CD4-positive, CD25-positive, alpha-beta regulatory T cell (primary cell): ENCODE measurements at places on chromosomes 3 and 15. TPM values are rescaled to one million over a fixed set of nuclear protein-coding genes. Genes with fewer than 3 reads are reported as not detected.

The SYNPR gene
- not detected for total RNA-seq

The DENND6A gene
- total RNA-seq = 43.6 TPM

GRCh38 chr3:157094751-157095480 lies 65.0 kb downstream of the CCNL1 start:
- no peak for DNase-seq

The TOPAZ1 gene
- total RNA-seq = not detected

GRCh38 chr3:59658274-59658673 lies 608.4 kb upstream of the CFAP20DC start:
- no peak for DNase-seq

The STAC gene
- 0.62 TPM for total RNA-seq

GRCh38 chr15:64089543-64090280 lies 3.9 kb downstream of the CIAO2A start:
- no peak for DNase-seq

DNA sequence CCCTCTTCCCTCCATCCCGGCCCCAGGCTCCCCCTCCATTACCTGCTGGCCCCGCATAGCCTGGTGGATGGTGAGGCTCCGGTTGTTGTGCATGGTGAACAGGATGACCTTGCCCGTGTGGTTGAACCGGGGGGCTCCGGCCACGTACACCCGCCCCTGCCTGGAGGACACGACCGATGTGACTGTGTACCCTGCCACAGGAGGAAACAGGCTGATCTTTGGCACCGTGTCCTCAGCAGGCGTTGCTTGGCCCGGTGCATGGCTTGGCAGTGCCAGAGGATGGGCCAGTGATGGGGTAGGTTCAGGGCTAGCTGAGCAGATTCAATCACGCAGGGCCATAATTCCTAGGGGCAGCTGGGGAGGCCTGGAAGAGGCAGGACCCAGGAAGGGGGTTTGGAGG lies 58.1 kb downstream of the FEM1B start:
- DNase-seq = no peak

- no peak for DNase-seq
These were observed 48.6 kb downstream of the RAP2B start for GRCh38 chr3:153210660-153211059.

- DNase-seq = no peak
These were observed 16.4 kb downstream of the CCR1 start for GRCh38 chr3:46191730-46192129.

The USP13 gene
- 6.4 TPM for total RNA-seq

GRCh38 chr3:26634601-26635000 lies 12.0 kb downstream of the LRRC3B start:
- no peak for DNase-seq

- DNase-seq = no peak
These were observed 666.7 kb upstream of the NAALADL2 start for GRCh38 chr3:174192471-174192870.

The ARHGEF26 gene
- total RNA-seq = not detected

DNA sequence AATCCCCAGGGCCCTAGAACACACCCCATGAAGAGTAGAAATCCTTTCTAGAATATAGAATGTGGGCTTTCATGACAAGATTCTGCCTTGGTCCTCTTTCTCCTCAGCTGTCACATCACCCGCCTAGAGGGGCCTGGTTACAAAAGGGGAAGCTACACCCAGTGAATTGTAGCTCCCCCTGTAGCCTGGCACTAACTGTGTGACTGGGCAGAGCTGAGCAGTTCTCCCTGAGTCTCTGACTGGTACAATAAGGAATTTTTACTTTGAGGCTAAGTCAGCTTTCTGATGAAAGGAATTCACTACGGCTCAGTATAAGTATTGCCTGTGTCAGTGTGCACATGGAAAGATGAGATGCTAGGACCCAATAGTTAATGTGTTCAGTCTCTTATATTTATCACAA lies 28.7 kb upstream of the ZNF148 start:
- no peak for DNase-seq

DNA sequence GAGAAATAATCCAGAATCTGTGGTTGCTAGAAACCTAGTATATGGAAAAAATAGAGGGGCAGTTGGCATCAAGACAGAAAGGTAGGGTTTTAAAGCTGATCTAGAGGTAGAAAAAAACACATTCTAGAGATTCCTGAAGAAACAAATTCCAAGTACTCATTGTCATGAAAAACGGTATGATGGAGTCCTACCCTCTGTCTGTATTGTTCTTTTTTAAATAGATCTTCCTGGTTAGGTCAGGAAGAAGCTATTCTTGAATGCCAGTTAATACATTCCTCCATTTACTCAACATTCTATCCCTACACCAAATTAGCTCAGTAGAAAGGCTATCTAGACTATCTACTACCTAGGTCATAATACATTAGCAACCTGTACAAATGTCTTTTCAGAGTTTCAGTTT lies 364.7 kb downstream of the FHIT start:
- no peak for DNase-seq

DNA sequence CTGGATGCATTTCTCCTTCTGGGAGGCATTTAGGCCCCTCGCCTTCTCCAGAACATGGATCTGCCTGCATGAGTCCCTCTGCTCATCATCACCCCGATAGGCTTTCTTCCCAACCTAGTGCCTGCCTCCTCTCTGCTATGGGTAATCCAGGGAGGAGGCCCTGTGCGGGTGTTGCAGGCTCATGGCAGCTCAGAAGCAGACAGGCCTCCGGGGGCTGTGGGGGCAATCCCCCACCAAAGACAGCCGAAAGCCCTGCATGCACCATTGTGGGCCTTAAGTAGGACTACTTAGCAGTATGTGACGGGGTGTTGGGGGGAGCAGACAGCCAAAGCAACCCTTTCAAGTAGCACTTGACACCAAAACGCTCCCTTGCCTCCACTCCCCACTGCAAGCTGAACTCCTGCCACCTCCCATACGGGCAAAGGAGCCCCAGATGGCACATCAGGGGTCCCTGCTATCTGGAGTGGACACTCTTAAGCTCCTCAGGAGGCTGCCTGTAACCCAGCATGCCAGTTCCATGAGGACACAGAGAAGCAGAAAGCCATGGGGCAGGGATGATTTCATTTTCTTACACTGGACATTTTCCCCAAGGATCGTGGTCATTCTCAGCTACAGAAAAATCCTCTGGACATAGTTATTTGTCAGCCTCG lies 98.8 kb upstream of the HACD2 start:
- DNase-seq = no peak

DNA sequence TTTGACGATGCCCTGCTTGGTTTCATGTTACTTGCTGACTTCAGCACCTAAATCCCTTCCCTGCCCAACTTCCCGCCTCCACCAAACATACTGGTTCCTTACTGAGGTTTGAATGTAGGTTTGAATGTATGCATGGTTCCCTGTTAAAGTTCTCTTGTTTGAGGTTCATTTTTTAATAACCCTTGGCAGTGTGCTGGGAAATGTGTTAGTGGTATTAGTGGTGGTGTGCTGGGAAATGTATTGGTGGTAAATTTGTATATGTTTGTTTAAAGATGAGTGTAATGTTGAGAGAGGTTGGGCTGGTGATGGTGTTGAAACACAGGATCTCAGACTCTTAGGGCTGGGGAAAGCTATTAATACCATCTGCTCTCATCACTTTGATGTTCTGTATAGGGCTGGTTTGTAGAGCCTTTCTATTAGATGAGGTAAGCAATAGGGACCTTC lies 392.7 kb downstream of the PTPRG start:
- DNase-seq = no peak

DNA sequence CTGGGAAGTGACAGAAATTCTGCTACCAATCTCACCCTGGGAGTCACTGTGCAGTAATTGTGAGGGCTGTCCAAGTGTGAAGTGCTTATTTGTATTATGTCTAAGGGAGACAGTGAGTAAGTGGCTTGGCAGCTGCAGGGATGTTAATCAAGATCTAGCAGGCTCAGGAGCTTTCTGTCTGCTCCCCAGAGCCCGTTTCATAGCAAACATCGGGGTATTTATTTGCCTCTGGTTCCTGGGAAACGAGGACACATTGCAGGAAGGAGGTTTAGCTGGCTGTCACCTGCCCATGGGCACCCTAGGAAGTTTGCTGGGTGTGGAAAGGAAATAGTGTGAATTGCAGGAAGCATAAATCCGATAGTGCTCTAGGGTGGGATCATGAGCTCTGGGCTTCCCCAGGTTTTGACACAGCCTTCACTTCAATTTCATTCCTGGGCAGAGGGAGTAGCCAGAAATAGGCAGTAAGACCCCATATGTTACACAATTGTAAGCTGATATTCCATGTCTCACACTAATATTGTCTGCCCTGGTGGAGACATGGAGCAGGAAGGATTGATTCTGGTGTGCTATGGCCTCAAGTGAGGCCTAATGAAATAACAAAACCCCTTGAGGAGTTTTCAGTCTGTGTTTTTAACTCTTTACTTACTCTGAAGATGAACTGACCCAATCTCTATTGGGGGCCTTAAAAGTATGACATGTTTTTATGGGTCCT lies 74.1 kb upstream of the MITF start:
- no peak for DNase-seq

The ZNF717 gene
- 3.0 TPM for total RNA-seq

DNA sequence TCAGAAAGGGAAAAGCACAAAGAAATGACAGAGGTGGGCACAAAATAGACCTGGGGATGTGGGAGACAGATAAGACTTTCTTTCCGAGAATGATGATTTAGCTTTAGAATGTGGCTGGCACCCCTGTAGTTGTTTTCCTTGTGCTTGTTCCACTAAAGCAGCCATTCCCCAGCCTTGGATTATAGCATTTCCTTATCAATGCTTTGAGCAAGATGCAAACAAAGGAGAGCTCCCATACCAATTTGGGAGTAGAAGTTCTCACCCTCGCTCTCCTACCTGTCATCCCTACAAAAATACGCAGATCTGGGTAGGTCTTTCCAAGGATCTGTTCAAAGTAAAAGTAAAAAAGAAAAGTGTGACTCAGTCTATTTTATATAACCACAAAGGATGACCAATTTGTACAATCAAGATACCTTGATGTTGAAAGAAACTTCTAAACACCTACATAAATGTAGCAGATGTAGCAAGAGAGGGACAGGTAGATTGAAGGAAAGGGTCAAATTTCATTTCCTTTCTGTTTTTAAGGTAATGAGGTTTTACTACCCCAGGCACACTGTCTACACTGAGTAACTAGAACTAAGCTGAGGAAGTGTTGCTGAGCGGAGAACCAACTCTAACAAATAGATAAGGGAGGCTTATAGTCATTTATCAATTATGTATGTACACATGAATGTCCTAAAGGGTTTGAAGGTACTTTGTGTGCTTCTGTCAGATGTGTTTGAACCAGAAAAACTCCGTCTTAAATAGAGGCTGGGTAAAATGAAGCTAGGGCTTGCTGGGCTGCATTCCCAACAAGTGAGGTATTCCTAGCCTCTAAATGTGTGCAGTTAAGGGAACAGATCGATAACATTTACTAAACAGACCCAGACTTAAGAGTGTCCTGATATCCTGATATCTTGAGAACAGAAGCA lies 91.1 kb upstream of the LRRN1 start:
- DNase-seq = no peak

- no peak for DNase-seq
These were observed 136.5 kb upstream of the AGBL1 start for GRCh38 chr15:85943151-85943550.

- DNase-seq = no peak
These were observed 2.0 kb upstream of the RNF111 start for GRCh38 chr15:58985443-58985842.

The SLCO3A1 gene
- 63.7 TPM for total RNA-seq

DNA sequence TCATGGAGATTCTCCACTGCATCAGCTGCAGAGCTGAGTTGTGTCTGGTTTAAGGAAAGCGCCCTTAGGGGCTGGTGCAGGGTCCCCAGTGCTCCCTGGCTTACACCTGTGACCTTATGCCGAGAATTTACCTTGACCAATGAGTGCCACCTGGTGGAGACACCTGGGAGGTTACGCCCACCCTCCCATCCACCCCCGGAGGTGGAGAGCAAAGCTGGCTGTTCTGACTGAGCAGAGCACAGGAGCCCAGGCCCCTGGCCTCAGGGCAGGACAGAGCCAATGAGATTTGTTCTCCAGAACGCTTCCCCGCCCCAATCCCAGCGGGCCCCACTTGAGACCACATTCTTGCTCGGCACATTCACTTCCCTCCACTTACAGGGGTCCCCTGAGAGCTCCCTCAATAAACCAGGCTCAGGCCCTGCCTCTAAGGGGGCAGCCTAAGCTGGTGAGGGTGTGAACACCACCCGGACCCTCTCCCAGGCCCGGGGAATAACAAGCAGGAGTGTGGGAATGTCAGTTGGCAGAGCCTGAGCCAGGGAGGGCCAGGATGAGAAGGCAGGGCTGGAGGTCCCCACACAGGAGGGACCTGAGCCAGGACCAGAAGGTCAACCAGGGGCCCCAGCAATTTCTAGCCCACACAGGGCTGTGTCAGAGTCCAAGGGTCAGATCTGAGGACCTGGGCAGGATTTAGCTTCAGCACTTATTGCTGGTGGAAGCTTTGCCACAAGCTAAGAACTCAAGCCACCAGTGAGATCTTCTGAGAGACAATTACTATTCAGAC lies 117.1 kb downstream of the TPRA1 start:
- no peak for DNase-seq

DNA sequence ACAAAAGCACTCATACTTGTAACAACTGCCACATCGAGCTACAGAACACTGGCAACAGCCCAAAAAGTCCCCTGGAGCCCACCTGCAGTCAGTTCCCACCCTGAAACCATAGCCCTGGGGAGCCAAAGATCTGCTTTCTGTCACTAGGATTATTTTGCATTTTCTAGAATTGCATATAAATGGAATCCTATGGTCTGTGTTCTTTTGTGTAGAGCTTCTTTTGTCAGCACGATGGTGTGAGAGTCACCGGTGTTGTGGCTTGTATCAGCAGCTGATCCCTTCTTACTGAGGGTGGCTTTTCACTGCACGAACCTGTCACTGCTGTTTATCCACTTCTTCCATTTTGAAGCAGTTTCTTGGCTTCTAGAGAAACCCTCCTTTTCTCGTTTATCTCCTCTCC lies 60.1 kb upstream of the PRR23E start:
- no peak for DNase-seq

DNA sequence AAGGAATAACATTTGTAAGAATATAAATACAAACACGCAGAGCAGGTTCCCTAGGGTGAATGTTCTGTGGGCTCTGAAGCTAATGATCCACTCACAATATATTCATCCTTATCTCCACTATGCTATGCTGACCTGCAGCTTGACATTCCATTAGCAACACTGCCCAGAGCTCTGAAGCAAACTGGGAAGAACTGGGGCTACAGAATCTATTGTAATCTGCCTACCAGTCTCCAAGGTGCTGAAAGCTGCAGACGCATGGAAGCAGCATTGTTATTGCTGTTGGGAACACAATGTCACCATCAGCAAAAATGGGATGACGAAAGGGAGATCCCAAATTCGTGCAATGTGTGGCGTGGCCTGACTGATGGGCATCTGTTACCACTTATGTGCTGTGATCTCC lies 316.7 kb upstream of the RORA start:
- DNase-seq = no peak

The KCNAB1 gene
- total RNA-seq = 0.17 TPM

The CNTN6 gene
- not detected for total RNA-seq

GRCh38 chr3:188750617-188751016 lies 421.2 kb upstream of the TPRG1 start:
- DNase-seq = no peak

GRCh38 chr3:4413467-4413866 lies 53.6 kb downstream of the SUMF1 start:
- DNase-seq = no peak

- no peak for DNase-seq
These were observed 129.1 kb upstream of the SEMA6D start for GRCh38 chr15:47587940-47588802.

- no peak for DNase-seq
These were observed 16.1 kb upstream of the PLOD2 start for GRCh38 chr3:146177072-146177471.
